Activated gamma-delta T cell treated with anti-CD3 and anti-CD28 coated beads, Interleukin-2, amount 50 U/mL, for 16 hours (primary cell): ENCODE measurements at places on chromosomes 6 and 20.

DNA sequence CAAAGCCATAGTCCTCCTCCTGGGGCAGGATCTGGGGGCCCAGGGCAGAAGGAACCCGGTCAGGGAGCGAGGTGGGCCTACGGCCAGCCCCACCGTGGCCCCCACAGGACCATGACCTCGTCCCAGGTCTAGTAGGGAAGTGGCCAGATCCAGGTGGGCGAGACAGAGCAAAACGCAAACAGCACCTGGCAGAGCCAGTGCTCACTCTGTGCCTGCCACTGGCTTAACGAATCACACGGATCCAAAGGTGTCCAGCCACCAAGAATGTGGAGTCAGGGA is 169.7 kb downstream of the PREX1 start:
- DNase-seq = no peak

- DNase-seq = no peak
Measured at GRCh38 chr6:144327081-144327480, 41.9 kb downstream of the UTRN start.

- no peak for DNase-seq
Measured at GRCh38 chr20:11642866-11643265, 274.8 kb upstream of the BTBD3 start.

DNA sequence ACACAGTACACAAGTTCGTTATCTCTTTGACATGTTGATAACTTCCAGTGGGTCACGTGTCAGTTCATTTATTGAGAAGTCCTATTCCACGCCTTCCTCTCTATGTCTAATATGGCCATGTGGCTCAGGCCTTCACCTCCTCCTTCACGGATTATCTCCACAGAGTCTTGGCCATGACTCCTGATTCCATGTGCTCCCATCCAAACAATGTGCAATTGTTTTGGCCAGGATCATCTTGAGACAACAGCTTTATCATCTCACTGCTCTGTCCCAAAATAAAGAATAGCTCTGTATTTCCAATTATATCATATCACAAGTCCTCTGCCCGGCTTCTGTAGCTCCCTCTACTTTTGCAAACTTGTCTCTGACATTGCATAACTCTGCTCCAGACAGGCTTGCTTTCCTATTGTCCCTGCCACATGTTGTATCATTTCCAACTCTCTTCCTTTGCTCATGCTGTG is 11.1 kb upstream of the TXNDC5 start:
- no peak for DNase-seq

DNA sequence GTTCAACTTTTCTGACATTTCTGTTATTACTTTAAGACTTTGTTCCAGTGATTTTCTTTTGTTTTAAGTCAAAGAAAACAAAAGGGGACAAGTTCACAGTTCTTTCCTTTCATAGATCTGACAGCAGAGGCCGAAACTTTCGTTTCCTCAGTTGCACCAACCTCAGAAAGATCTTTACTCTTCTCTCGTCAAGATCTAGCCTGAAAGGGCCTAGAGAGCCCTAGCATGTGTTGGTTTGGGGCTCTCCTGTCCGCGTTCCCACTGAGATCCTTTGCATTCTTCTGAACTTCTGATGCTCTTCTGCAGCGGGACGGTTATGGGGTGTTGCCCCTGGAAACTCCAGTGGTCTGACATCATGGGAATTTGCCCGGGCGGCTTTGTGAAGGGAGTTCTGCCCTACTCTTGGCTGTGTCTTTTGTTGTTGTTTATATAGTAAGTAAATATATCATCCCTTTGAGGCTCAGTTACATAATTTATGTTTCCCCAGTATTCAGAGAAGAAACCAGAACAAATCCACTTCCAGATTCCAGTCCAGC is 129.1 kb downstream of the SASH1 start:
- no peak for DNase-seq

DNA sequence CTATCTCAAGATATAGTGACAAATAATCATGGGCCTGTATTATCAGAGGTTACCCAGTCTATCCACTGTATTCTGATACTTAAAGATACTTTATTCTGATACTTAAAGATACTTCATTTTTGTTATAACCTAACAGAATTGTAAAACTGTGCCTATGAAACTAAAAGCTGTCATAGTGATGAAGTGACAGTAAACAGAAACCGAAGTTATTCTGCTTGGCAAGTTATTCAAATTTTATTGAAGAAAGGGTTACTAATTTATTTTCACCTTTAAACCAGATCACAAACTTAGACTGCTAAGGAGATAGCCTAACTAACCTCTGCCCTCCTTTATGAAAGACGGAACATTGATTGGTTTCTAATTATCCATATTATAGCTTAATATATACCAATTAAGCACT is 604.6 kb upstream of the IMPG1 start:
- DNase-seq = no peak

DNA sequence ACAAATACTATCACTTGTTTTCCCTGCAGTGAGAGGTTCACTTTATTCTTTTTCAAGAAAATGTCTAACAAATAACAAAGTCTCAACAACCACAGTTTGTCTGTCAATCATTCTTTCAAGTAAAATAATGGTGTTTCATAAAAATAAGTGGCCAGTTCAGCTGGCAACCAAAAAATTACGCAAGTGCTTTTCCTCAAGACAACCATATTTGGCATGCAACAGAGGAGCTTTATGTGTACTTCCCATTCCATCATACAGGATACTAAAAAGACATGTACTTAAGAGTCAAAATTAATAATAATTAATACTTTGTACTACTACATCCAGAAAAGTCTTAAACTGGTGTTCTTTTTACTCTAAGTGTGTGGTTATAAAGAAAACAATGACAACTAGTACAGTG is 34.6 kb downstream of the ATG5 start:
- no peak for DNase-seq
